Muscle of leg (tissue), 16 donors: ENCODE measurements at places on chromosomes 12 and 14. TPM values are rescaled to one million over a fixed set of nuclear protein-coding genes. Genes with fewer than 3 reads are reported as not detected.

GRCh38 chr14:102798926-102799325, 21.7 kb downstream of the TRAF3 start:
- H3K27ac ChIP-seq, result no peak overlapping the region
- H3K27me3 ChIP-seq, result no peaks in the 10 kb centered on the region
- peaks cover 3% of the 10 kb centered on the region for H3K4me1 ChIP-seq
- no peaks in the 10 kb centered on the region for H3K36me3 ChIP-seq
- no peak overlapping the region for H3K4me3 ChIP-seq

GRCh38 chr12:88266806-88267360, 124.8 kb downstream of the TMTC3 start:
- no peak overlapping the region for H3K4me3 ChIP-seq
- DNase-seq, result peak; percentile 81
- no peaks in the 10 kb centered on the region for H3K4me1 ChIP-seq

- H3K27ac ChIP-seq, result no peak overlapping the region
- peaks cover 4% of the 10 kb centered on the region for H3K4me1 ChIP-seq
These were observed 412.1 kb downstream of the DAD1 start for GRCh38 chr14:22176957-22177356.

GRCh38 chr12:1812650-1813302, 7.6 kb upstream of the LRTM2 start:
- no peak overlapping the region for H3K27ac ChIP-seq
- H3K4me3 ChIP-seq, result no peak overlapping the region
- peak; percentile 51 for DNase-seq
- H3K27me3 ChIP-seq, result peaks cover 19% of the 10 kb centered on the region
- peaks cover 11% of the 10 kb centered on the region for H3K4me1 ChIP-seq

The SLC38A4 gene
- polyA plus RNA-seq, result 6.9 TPM
